ENCODE measurements at places on chromosomes 12 and 14.

DNA sequence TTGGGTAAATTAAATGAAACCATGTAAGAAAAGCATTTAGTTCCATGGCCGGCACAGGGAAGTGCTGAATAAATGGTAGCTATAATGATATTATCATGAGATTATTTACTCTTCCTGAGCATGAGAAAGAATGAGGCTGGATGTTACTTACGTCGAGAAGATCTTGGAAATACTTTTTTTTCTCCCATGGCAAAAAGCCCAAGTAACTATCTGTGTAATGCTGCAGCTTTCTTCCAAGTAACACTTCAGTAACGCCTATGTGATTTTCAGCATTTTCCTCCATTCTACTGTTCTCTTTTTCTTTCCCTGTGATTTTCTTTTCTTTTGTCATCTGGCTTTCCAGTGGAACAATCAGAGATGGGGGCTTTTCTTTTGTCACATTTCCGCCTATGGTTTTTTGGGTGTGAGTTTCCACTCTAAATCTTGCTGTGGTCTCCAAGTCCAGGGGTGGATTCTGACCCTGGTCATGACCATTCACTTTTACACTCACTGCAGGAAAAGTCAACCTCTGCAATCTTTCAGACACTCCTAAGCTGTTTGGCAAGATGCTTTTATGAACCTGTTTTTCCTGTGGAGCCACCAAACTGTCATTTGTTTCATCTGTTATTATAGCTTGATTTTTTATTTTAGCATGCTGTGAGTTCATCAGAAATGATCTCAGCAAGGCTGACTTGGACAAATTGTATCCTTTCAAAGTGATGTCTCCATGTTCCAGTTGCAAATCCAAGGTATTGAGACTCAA, 25.0 kb upstream of the SYCP3 start:
- DNase-seq: no peak

DNA sequence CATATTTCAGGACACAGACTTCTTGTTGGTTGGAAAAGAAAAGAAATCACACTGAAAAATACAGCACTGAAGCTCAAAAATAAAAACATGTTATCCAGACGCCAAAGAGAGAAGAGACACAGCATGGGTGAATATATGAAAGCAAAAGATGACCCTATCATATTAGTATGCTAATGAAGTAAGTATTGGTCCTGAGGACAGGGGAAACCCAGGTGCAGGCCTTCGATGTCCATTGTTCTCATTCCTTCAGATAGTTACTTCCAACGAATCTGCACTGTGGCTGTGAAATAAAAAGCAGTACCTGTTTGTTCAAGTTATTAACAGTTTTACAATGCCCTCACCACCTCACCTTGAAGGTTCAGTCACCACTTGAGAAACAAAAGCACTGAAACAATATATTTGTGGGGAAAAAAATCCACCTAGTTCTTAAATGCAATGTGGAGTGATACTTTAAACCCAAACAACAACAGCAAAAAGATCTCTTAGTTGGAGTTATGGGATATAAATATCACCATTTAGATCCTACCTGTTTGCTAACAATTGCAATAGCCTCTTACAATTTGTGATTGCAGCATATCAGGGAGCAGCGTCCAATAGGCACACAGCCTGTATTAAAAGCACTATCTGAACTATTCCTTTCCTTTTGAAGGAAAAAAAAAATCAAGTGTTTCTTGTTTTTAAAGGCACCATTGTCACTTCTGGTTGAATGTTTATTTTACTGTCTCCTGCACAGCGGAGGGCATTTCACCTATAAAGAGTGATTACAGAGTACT, 188.1 kb downstream of the BCAT1 start:
- DNase-seq: no peak

GRCh38 chr12:130873106-130873795, 1.4 kb downstream of the RAN start:
- DNase-seq: no peak

DNA sequence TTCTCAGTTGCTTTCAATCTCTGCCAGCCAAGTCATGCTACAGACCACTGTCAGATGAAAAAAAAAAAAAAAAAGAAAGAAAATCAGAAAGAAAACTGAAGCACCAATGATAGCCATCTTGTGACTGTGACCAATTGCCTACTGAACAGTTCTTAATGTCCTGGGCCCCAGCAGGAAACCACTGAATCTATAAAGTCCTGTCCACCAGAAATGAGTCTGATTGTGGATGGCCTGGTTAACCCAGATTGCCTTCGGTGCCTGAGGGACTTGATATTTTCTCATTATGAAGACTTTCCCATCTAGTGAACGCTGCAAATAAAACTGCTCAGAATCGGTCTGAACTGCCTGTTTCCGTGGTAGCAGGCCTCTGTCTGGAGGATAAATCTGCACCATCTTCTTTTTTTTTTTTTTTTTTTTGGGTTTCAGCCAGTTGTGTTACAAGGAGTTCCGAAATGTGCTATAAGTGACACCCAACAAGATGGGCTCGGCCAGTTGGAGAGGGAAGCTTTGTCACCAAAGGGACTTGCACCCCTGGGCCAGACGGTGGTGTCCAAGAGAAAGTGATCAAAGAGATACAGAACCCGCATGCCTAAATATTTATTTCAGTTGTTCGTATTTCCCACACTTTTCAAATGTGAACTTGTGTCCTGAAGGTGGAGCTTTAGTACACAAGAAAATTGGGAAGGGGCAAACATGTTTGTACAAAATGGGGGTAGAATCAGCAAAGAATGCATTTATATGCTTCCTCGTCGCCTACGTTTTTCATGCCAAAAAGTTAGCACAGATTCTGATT, 3.0 kb upstream of the PLXNC1 start:
- DNase-seq: peak; percentile 32

- no peak for DNase-seq
Observed at GRCh38 chr14:68701001-68701741, 91.7 kb downstream of the ZFP36L1 start.

- DNase-seq: no peak
Observed at GRCh38 chr14:31752867-31753661, 191.9 kb downstream of the NUBPL start.

DNA sequence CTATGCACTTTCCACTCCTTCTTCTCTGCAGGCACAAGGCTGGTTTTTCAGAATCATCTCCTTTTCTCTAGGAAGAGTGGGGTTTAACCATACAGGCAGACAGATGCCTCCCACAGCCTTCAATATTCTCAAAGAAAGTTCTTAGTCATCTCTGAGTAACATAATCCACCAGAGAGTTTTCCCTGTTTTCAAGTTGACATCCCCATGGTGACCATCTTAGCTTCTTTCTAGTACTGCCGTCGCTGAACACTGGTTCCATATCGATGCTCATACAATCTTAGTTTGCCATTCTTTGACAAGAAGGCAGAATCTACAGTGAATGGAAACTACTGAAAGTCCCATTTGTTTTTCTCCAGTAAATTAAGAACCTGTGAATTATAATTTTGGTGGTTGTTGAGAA, 28.6 kb downstream of the TPH2 start:
- DNase-seq: no peak

DNA sequence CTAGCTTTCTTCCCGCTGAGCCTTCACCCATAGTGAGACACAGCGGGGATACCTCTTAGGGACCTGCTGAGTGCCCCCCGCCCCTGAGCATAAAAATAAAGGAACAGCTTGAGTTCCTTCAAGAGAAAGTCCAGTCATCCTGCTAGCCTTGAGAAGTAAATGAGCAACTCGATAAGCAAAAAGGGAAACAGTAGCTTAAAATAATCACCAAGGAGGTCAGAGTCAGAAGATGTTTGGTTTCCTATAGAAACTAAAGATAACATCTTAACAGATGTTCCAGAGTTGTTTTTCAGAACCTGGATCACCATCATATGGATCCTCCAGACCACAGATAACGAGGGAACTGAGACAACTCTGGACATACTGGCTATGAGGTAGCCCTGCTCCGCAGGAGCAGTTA, 94.0 kb downstream of the BCAT1 start:
- no peak for DNase-seq

GRCh38 chr14:71665157-71665556, 267.1 kb upstream of the RGS6 start:
- no peak for DNase-seq

DNA sequence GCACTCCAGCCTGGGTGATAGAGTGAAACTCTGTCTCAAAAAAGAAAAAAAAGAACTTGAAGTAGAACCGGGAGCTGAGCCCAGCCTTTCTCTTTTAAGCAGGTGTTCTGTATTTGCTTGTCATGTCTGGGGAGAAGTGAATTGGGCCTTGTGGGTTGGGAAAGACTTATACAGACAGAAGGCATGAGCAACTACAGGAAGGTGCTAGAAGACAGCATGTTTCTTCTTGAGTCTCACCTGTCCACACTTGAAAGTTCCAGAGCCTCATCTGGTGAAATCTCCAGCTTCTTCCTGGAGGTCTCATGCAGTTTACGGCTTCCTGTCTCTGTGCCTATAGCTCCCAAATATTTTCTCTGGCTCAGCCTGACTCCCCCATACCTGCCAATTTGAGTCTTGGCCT, 2.5 kb downstream of the PGAM5 start:
- DNase-seq: no peak

DNA sequence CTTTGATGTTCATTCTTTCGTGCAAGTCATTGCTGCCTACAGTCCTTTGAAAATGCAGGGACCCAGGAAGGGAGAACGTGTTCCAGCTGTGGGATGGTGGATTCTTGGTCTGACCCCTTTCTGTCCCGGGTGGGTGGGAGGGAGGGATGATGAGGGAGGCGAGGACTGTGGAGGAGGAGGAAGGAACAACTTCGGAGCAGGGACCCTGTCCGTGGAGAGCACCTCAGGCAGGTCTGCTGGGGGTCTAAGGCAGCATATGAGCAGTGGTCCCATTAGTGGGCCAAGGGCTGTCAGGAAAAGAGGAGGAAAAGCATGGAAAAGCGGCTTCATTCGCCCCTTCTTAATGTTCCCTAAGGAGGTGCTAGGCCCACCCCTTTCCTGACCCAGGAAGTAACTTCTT, 36.0 kb downstream of the CACNA2D4 start:
- DNase-seq: no peak

DNA sequence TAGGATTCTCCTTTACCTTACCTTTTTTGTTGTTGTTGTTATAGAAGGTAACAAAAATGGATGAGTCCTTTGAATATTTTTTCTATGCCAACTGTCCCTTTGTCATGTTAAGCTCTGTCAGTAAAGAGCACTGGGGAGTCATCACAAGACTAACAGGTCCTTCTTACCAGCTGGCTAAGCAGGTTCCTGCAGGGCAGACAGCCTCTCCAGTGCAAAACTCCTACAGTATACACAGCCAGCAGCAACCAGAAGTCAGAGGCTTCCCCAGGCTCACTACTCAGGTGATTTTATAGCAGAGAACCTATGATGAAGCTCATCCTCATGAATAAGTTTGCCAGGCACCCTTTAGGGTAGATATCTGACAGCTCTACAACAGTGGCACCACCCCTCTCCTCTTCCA, 271.1 kb downstream of the RERGL start:
- no peak for DNase-seq

DNA sequence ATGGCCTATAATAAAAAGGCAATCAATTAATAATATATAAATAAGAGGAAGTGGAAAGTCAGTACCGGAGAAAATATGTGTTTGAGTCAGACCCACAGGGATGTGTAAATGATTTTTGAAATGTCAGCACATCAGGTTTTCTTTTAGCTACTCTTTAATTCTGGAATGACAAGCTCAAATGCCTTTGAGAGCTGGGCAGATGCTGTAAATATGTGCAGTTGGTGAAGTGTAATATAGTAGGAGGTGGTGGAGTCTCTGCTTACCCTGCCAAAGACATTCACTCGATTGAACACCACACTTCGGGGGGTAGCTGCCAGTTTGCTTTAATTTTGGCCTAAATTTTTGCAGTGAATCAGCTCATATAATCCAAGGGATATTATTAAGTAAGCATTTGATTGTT, 93.0 kb downstream of the PLEKHA5 start:
- DNase-seq: no peak

GRCh38 chr14:98008381-98009113, 1211.4 kb downstream of the VRK1 start:
- DNase-seq: no peak

- DNase-seq: no peak
Observed at GRCh38 chr14:22535126-22535525, 53.9 kb downstream of the DAD1 start.

- no peak for DNase-seq
Observed at GRCh38 chr12:64915242-64915641, 90.8 kb downstream of the TBC1D30 start.

- no peak for DNase-seq
Observed at GRCh38 chr12:124015494-124016461, 42.8 kb downstream of the ZNF664 start.

DNA sequence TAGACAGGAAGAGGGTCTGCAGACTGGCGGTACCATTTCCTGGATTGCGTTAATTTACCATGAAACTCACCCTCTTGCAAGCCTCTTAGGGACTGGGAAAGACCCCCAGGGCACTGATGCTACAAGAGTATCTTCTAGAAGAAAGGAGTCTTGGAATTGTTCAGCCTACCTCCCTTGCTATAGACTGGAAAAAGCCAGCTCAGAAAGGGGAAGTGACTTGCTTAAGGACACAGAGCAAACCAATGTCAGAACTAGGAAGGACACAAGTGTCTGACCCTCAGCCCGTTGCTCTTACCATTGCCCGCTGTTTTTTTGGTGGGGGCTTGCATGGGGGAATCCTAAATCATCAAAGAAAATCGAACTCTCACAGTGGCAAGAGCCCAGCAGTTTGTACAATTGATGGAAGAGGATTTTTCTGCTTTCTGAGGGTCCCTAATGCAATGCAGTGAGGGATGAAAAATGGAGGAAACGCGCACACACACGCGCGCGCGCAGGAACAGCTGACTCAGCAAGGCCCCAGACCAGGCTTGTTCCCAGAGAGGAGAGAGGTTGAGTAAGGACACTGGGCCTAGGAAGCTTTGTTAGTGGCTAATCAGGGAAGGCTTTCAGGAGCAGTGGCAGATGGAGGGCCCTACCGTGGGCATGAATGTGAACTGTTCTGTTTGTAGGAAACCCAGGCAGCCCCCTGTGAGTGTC, 50.9 kb downstream of the RIN3 start:
- no peak for DNase-seq

GRCh38 chr14:49314737-49315136, 271.4 kb downstream of the RPS29 start:
- DNase-seq: no peak

- no peak for DNase-seq
Observed at GRCh38 chr12:63955831-63956666, 111.5 kb downstream of the SRGAP1 start.

- DNase-seq: no peak
Observed at GRCh38 chr12:26523708-26524150, 309.3 kb downstream of the ITPR2 start.

- no peak for DNase-seq
Observed at GRCh38 chr14:90730206-90730766, 85.9 kb downstream of the TTC7B start.

DNA sequence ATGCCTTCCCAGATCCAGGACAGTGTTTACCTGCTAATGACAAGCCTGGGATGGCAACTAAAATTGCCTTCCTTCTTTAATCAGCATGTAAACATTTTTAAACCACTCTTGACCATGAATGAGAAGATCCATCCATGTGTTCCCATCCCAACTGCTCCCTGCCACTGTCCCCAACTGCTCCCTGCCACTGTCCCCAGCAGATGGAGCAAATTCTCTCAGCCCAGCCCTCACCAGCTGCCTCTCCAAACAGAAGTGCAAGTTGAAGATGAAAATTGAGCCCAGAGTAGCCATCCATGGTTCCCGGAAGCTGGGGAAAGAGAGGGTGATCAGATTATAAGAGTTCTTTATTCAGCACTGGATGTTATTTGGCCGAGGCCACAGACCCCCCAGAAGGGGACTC, 133.1 kb downstream of the SLC15A4 start:
- DNase-seq: no peak

GRCh38 chr12:128180166-128180565, 86.8 kb upstream of the TMEM132C start:
- DNase-seq: no peak

All from right kidney (tissue), 9 donors.